ENCODE measurements at places on chromosomes 5 and 9.

DNA sequence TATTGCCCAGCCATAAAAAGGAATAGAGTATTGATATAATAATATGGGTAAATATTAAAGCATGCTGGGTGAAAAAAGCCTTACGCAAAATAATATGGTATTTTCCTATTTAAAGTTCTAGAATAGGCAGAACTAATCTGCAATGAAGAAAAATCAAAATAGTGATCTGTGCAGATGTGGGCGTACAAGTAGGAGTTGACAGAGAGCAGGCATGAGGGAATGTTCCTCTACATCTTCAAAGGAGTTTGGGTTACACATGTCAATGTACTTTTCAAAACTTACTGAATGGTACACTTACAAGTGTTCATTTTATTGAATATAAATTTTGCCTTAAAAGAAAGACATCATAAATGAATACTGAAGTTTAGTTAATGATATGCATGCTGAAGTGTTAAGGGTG, 33.0 kb upstream of the ZBED3 start:
- DNase-seq, result no peak

DNA sequence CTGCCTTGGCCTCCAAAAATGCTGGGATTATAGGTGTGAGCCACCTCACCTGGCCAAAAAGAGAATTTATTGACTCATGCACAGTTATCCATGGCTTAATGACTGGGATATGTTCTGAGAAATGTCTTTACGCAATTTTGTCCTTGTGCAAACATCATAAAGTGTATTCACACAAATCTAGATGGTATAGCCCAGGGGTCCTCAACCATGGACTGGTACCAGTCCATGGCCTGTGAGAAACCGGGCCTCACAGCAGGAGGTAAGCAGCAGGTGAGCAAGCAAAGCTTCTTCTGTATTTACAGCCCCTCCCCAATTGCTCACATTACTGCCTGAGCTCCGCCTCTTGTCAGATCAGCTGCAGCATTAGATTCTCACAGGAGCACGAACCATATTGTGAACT, 12.4 kb upstream of the SIL1 start:
- DNase-seq, result no peak

DNA sequence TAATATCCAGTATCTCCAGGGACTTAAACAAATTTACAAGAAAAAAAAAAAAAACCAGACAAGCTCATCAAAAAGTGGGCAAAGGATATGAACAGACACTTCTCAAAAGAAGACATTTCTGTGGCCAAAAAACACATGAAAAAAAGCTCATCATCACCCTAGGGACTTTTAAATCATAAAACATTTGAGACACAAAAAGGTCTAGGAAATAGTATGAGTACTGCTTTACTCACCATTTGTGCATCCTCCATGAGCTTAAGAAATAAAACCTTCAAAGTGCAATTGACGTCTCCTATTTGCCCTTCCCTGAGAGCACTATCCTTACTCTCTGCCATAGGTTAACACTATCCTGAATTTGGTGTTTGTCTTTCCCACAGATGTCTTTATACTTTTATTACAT, 193.7 kb upstream of the NREP start:
- DNase-seq, result no peak

DNA sequence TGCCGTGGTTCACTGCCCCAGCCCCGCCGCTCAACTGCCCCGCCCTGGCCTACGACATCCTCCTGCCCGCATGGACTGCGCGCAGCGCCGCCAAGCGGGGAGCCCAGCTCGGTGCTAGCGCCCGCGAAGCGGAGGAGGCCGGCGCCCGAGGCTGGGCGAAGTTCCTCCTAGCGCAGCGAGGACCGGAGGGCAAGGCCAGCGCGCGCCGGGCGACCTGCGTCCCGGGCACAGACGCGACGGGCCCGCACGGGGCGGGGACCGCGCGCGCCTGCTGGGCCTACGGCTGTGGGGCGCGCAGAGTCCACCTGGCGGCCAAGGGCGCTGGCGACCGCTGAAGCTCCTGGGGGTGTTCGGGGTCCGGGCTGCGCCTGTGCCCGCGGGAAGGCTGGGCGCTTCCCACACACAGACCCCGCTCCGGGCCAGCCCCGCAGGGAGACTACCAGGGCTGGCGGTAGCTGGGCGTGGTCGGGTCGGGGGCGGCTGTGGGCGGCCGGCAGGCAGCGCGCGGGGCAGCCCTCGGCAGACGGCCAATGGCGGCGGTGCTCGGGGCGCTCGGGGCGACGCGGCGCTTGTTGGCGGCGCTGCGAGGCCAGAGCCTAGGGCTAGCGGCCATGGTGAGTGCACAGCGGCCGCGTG, at the start of gene PCBD2:
PCBD2 (plus strand) TSS at position 522 of the 636 bp plus-strand sequence; CDS start at position 531, 9 bp downstream.
- peak; percentile 94 for DNase-seq

DNA sequence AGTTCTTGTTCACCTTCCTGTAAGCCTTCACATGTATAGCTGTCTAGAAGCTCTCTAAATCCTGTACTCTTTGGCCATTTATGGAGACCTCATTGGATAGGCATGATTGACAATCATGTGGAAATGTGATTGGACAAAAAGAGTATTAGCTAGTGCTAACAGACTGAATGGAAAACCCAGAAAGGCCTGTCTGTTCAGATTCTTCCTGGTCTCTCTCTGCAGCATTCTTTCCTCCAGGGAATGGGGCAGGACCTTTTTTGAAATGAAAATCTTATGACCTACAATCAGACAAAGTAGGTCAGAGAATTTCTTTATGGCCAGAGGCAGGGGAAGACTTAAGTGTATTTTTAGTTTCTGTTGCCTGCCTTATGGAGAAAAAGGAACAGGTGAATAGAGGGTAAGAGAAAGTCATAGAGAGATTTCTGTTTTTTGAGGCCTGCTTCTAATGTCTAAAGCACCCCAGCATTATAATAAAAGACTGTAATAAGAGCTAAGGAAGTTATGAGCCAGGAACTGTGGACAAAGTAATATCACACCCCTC, 152.4 kb upstream of the CCDC152 start:
- no peak for DNase-seq

- no peak for DNase-seq
These were observed 36.6 kb downstream of the SEMA4D start for GRCh38 chr9:89461265-89461664.

- no peak for DNase-seq
These were observed 592.5 kb downstream of the CCDC171 start for GRCh38 chr9:16145196-16145950.

DNA sequence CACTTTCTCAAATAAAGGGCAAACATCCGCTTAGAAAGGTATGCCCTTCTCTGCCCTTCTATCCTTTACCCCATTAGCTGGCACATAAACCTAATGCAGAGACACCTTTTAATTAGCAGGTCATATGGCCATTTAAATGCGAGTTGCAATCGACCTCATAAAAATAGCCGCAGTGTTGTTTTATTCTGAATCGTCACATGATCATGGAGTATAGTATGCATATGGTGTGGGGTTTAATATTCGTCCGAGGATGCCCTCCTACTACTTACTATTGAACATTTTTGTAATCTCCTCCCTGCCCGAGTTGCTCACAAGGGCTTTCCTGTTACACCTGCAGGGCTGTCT, 72.0 kb downstream of the PIK3R1 start:
- no peak for DNase-seq

DNA sequence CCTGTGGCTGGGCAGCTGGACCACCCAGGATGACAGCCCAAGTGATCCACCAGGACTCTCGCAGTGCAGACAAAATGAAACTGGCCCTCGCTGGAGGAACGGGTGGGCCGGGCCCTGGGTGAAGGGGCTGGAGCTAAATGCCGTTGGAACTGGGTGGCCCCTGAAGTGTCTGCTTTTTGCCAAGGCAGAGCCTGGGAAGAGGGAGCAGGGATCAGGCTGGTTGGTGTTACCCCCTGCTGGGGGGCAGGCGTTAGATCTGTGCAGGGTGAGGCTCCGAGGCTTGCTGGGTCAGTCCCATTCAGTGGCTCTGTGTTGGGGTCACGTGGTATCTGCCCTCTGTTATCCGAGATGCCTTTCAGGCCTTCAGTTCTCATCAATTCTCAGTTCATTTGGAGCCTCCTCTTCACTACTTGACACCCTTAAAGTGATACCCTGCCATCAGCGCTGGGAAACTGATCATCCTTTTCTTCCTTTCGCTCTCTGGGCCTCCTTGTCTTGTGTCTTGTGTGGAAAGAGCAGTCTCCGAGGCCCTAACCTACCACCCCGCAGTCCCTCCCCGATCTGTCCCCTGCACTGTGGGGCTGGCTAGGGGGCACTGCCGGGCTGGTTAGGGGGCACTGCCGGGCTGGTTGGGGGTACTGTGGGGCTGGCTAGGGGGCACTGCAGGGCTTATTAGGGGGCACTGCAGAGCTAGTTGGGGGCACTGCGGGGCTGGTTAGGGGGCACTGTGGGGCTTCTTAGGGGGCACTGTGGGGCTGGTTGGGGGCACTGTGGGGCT, 37.3 kb downstream of the COL5A1 start:
- no peak for DNase-seq

GRCh38 chr9:134864821-134865190, 15.8 kb upstream of the FCN2 start:
- no peak for DNase-seq

- peak; percentile 74 for DNase-seq
These were observed 132.5 kb upstream of the HAND1 start for GRCh38 chr5:154610321-154611154.

DNA sequence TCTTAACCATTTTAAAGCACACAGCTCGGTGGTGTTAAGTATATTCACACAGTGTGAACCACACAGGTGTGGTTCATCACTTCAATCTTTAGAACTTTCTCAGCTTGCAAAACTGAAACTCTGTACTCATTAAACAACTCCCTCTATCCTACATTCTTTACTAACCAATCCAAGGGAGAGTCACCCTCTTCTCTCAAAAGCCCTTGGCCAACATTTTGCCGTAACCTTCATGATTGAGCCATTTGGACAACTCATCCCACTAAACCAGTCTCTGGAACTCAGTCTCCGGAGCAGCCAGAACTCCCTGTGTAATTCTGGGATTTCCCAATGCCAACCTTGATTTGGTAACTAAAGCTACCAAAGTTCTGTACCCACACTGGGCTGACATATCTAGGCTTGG, 84.7 kb downstream of the TTC39B start:
- DNase-seq, result no peak

DNA sequence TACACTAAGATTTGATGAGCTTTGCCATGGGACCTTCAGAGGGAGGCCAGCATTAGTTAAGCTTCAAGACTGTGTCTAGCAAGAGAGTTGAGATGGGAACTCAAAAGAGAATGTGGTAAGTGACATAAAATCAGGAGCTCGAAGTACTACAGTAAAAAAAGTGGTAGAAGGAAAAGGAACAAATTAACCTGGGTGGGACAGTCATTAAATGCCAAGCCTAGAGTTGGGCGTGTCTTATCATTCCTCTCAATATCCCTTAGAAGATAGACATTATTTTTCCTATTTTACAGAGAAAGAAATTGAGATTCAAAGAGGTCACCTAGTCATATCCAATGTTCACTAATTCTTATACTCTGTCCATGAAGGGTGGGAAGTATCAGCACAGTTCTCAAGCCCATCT, 3.3 kb upstream of the TXN start:
- DNase-seq, result no peak

DNA sequence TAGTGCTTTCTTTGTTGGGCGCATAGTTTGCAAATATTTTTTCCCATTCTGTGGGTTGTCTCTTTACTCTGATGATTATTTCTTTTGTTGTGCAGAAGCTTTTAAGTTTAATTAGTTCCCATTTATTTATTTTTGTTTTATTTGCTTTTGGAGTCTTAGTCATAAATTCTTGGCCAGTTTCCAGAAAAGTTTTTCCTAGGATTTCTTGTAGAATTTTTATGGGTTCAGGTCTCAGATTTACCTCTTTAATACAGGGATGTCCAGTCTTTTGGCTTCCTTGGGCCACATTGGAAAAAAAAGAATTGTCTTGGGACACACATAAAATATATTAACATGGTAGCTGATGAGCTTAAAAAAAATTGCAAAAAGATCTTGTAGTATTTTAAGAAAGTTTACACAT, 122.0 kb downstream of the WDR70 start:
- DNase-seq, result no peak

DNA sequence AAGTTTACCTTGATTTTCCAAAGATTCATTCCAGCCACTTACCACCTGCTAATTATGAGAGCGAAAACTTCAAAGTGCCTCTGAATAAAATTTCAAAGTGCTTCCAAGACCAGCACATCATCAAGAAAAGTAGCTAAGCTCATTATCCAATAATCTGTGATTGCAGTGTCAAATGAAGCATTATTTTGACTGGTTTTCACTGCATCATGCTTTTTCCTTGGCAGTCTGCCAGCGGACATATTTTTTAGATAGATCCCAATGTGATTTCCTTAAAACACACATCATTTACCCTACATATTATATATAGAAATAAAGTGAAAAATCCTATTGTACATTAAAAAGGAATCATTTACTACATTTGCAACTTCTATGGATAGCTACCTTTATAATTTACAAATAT, 508.6 kb upstream of the FAM174A start:
- DNase-seq, result no peak

DNA sequence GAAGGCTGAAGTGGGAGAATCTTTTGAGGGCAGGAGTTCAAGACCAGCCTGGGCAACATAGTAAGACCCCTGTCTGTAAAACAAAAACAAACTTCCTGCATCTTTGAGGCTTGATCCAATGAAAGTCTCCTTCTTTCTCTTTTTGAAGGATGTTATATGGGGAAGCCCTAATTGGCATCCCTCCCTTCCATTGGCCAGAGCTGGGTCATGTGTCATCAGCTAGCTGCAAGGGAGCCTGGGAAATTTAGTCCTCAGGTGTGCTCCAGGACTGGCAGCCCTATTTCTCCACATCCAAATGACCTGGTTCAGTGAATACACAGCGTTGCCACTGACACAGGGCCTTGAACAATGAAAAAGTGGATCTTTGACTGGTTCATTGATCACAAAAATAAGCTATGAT, 9.0 kb upstream of the IER5L start:
- DNase-seq, result no peak

GRCh38 chr5:149117970-149118369, 23.3 kb upstream of the ABLIM3 start:
- no peak for DNase-seq

DNA sequence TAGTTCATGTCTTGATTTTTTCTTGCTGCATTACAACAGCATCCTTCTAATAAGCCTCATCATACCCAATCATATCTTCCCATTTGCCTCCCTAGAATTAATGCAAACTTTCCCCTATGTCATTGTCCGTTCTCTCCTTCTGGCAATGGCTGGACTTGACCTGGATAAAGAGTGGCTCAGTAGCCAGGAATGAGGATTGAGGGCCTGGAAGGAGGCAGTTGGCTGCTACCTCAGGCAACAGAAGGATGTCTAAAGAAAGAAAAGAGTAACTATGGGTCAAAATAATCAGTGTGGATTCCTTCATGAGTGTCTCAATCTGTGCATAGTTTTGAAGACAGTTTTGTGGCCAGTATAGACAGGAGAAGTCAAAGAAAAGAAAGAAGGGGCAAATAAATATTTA, 209.6 kb downstream of the TRPM3 start:
- no peak for DNase-seq

DNA sequence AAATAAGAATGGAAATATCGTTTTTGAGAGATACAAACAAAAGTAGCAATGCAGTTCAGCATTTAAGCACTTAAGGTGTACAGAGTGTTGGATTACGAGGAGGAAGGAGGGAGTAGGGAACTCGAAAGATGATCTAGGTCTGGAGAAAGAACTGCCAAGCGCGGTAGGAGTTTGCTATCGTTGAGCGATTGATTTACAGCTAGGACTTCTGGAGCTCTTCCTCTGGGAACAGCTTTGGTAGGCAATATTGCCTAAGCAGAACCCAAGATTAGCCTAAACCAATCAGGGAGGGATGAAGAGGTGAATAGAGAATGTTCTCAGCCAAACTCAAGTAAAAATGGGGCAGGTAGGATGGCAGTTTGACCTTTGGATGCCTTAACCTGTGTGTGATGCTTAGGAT, 965 bp downstream of the CLTA start:
- DNase-seq, result no peak

All from activated naive CD4-positive, alpha-beta T cell treated with anti-CD3 and anti-CD28 coated beads, Interleukin-2, amount 10 ng/mL, durations not matched to agents 7 days and 5 days (primary cell).